ENCODE measurements at places on chromosomes 6 and 20.

DNA sequence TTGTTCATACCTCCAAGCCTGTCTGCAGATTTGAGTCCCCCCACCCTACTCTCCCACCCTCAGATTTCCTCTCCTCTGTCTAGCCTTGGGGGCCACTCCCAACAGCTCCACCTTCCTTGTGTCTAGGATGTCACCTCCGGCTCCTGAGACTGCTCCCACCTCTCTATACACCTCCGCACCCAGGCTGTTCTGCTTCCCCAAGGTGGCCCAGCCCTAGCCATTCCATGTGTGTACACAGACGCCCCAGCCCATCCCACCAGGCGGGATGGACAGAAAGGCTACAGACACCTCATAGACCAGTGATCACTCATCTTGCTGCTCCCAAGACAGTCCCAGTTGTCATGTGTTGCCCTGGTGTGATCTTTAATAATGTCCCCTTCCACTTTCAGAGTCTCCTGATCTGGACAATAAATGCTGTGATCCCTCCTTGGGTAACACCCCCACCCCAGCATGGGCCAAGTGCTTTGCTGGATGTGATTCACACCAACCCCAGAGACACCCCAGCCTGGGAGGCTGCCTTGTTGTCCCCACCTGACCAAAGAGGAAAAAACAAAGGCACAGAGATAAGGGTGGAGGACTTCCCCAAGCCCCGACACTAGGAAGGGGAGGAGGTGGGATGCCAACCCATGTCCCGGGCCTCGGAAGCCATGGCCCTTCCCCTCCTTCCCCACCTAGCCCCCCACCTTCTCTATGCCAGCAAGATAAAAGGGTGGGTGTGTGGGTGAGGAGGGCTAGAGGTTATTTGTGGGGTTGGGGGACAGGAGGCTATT lies 36.1 kb downstream of the MDFI start:
- DNase-seq, result no peak

- DNase-seq, result no peak
Measured at GRCh38 chr20:57625978-57626377, 5.8 kb upstream of the ZBP1 start.

GRCh38 chr6:144534180-144534579 lies 249.0 kb downstream of the UTRN start:
- no peak for DNase-seq

GRCh38 chr20:3367089-3367488 lies 40.4 kb downstream of the DNAAF9 start:
- DNase-seq, result no peak

GRCh38 chr20:51111290-51111689 lies 88.4 kb upstream of the KCNG1 start:
- no peak for DNase-seq

All from lower leg skin (tissue), 4 donors.